ENCODE measurements at places on chromosomes 1 and 21.

DNA sequence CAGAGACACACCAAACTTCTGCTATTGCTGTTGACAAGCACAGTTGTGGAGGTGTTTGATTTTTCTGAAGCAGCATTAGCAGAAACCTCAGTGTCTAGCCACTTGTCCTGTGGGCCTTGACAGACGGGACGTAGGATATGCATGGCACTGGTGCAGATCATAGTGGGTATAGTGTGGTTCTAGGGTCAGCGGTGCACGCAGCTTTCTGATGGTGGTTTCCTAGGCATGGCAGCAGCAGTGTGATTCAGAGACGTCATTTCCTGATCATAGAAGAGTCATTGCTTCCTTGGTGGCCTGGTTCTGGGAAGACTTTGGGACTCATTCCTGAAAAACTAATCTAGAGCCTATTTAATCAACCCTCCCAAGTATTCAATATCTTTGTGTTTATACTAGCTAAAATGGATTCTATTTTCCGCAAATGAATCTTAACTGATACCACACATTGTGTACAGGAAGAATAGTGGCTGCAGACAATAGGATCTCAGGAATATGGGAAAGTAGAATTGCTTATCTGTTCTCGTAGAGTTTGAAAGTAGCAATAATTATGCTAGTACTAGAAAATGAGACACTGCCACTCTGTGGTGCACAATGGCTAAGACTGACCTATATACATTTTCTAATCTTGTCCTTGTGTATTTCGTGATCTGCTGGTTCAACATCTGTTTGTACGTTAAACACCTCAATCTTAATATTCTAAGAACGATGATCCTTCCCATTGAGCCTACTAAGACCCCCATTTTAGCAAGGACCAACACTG, 2.8 kb upstream of the USP1 start:
- no peak for DNase-seq

DNA sequence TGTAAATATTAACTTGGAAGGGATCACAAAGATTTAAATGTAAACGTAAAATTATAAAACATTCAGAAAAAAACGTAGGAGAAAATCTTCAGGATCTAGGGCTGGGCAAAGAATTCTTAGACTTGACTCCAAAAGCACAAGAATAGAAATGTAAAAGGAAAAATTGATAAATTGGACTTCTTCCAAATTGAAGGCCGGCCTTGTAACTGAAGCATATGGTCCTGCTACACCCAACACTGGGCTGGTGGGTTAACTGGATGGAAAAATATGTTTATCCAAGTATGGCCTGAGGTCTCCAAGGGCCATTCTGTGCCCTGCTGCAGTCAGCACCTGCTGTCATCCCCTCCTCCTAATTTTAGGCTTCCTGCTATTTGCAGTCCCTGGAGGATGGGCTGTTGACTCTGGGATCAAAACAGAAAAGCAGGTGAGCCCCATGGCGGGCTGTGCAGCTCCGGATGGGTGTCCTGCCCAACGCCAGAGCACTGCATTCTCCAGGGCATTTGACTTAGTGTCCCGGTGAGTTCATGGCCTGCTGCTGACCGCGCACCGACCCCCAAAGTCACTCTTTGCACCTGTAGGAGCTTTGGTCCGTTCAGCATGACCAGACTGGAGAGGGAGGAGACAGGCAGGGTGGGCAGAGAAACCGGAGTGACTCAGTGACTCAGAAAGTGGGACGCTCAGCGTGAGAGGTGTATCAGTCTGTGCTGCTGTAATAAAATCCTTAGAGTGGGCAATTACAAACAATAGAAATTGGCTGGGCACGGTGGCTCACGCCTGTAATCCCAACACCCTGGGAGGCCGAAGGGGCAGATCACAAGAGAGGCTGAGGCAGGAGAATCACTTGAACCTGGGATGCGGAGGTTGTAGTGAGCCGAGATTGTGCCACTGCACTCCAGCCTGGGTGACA, 6.1 kb upstream of the AIRE start:
- no peak for DNase-seq

GRCh38 chr1:64574301-64574700, 104.4 kb downstream of the CACHD1 start:
- no peak for DNase-seq

- DNase-seq, result no peak
These were observed 118.9 kb downstream of the KCNJ6 start for GRCh38 chr21:37797403-37797802.

- no peak for DNase-seq
These were observed 243.0 kb upstream of the RUNX1 start for GRCh38 chr21:35291973-35292627.

GRCh38 chr1:161251579-161251978, 7.0 kb upstream of the PCP4L1 start:
- no peak for DNase-seq

DNA sequence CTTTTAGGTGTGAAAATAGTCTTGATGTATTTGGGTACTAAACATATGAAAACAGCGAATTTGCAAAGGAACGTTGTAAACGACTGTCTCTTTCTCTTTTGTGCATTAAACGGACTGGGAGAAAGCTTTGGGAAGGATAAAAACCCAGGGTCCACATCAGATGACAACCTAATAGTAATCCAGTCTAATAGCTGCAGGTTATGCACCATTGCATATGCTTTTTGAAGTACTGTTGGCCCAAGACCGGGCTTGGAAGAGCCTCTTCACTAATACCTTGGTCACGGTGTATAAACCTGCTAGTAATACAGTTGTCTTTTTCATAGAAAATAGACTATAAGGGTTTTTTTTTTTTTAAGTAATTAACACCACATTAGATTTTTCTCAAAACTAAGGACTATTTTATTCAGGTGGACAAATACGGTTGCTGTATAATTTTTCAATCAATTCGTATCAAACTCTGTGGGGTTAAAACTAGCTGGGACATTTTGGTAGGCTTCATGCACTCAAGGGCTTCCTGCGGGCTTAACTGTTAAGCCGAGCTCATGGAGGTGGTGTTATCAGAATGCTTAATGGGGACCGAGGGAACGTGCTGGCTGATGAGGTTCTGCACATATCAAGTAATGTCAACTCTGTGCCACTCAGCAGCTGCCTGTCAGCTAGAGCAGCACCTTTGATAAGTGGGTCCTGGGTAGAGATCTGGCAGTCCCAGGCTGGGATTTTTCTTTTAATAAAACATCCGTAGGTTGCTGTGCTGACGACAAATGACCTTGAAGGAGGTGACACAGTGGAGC, 2.1 kb downstream of the RYR2 start:
- DNase-seq, result no peak

DNA sequence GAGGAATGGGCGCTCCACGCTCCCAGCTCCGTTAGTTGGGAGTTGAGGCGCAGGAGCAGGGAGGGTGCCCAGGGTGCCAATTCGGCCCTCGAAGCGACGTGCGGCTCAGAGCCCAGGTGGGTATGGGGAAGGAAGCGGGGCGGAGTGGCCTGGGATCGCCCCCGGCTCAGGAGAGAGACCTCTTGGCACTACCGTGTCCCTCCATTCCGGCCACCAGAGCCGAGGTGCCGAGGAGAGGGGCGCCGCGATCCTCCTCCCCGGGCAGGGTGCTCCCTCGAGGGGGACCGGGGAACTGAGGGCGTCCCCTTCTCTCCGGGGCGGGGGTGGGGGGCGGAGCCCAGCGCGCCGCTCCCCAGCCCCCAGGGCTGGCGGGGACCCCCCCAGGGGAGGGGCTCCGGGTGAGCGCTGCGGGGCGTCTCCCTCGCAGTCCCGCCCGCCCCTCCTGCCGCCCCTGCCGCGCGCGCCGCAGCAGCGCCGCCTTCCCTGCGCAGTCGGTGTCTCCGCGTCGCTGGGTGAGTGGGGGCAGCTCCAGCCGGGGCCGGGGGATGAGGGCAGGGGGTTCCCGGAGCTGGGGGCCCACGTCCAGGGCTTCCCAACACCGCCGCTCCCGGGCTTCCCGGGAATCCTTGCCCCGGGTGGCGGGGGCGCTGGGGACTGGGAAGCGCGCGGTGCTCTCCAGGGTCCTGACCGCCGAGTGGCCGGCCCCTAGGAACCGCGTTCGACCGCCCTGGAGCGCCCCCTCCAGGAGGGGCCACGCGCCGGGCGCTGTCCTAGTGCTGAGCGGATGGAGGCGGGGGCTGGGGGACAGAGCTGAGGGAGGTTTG, at the start of gene HPCA:
Gene HPCA (plus strand): TSS at position 488 of the 824 bp plus-strand sequence. CDS start 2,408 bp downstream, outside the sequence.
- DNase-seq, result peak; percentile 69

DNA sequence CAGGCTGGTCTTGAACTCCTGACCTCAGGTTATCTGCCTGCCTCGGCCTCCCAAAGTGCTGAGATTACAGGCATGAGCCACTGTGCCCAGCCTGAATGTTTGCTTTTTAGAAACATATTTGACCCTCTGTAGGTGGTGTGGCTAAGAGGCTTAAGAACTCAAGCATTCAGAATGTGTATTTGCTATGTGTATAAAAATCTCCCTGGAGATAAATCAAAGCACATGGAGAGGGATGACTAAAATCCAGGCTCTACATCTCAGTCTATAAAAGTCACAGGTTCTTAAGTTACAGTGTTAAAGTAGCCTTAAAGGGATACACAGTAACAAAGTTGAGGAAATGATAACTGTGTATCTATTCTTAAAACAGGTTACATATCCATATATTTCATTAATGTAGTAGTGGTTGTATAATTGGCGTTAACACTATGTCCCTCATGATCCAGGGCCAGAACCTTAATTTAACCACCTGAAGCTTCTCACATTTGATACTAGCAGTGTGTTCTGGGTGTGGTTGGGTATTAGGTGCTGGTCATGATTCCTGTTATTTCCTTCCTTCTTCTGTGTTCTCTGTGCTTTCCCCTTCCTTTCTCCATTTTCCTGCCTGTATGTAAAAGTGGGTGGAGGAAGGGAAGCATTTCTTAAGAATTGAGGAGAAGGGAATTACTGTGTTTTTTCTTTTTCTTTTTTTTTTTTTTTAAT, 16.2 kb downstream of the GIPC2 start:
- no peak for DNase-seq

- no peak for DNase-seq
These were observed 121.8 kb upstream of the SPAG17 start for GRCh38 chr1:118306851-118307250.

- no peak for DNase-seq
These were observed 198.6 kb downstream of the ADGRL2 start for GRCh38 chr1:81999364-81999763.

GRCh38 chr1:31183927-31184554, 55.6 kb downstream of the NKAIN1 start:
- DNase-seq, result no peak

DNA sequence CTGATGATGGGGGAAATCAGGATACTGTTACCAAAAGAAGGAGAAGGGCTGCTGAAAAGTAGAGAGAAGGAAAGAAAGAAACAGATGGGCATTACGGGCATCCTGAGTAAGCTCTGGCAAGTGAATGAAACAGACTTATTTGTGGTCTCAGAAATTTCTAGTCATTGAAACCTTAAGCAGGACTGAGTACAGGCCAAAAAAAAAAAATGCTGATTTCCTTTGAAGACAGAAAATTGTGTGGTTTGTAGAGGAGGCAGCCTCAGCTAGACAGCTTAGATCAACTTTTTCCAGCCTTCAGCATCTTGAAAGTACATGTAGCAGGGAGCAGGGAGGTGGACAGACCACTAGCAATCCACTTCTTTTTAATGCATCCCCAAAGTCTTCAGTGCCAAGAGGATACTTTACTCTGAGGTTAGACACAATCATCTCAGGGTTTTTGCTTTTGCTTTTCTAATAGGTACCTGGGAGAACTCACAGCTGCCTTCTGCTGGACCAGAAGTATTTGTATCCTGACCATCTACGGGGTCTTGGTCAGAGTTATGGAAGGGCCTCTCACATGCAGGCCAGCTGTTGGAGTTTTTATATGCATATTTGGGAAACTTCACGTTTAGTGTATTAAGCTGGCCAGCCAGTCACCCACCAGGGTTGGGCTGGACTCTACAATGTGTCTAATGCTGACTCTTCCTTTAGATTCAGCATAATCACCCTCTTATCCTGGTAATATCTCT, 10.6 kb upstream of the CAPZB start:
- no peak for DNase-seq

GRCh38 chr1:94115900-94116436, 5.0 kb downstream of the ABCA4 start:
- no peak for DNase-seq

GRCh38 chr1:163692266-163692665, 370.5 kb downstream of the NUF2 start:
- DNase-seq, result no peak

DNA sequence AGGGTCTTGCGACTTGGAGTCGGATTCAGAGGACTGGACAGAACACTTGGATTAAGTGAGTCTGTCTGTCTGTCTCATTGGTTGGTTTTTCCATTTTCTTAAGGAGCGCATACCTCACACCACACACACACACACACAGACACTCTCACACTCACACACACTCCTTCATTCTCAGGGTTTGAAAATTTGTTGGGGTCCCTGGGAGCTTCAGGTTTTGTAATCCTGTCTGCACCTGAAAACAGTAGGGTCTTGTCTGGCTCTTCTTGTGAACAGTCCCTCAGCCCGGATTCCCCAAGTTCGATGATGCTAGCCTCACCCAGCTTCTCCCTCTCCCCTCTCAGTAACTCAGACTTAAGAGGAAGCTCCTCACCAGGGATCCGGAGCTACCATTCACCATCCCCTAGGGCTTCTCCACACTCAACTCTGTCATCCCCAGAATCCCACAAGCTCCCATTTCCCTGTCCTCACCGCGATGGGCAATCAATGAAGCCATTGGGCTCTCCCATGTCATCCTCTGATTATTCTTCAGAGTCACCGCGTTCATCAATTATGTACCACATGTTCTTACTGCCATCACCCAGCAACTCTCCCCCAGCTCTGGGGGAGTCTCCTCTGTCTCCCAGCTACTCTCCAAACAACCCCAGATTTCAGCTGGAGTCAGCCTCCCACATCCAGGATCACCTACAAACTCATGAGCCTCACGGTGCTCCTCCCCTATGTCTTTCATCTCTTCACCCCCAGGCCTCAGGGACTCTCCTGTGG, 1530.9 kb upstream of the TPTE start:
- no peak for DNase-seq

GRCh38 chr1:6909857-6910256, 124.6 kb downstream of the CAMTA1 start:
- no peak for DNase-seq
